Fibroblast of skin of right biceps (primary cell): ENCODE measurements at places on chromosomes 7 and 10.

DNA sequence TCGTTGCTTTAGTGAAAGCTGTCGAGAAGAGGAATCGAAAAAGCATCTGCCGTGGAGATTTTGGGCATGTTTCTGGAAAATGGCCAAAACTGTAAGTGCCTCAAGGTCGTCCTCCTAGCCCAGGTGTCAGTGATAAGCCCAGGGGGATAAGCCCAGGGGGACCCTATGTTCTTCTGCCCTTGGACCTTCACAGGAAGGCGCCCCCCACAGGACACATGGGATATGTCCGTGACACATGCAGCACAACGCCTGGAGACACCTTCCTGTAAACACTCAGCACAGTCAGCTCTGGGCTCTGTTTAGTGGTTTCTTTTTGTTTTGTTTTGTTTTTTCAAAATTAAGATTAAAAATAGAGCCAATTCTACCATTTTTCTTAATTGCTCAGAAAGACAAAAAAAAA, 272.7 kb downstream of the KLF6 start:
- no peak for DNase-seq

DNA sequence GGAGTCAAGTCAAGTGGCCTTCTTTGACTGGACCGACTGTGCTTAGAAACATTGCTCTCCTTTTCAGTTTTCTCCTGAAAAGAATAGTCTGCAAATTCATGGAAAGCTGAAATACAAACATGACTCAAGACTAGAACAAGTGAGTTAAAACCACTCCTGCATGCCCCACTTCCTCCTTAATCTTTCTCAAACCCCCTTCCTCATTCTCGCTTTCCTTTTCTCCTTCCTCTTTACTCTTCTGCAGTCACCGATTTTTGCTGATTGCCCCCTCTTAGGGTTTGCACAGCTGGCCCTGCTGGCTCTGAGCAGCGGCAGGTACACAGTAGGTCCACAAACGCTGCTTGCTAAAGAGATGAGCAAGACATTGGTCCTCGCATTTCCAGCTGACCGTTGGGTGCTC, 34.8 kb upstream of the MKI67 start:
- DNase-seq, result no peak

DNA sequence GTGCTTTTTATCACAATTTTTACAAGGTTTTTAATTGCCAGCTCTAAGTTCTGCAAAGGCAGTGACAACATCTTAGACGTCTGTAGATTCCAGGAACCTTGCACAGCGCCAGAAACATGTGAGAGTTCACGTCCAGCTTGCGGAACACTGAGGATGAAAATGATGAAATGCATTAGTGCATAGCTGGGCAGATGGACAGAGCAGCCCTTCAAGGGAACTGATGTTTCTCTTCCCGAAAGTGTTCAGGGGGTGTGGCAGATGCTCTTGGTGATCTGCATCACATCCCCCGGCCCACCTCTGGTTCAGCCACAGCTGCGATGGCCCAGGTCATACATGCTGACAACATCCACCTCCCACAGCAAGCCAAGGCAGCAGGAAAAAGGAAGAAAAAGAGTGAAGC, 40.9 kb downstream of the ITIH5 start:
- DNase-seq, result peak; percentile 37

DNA sequence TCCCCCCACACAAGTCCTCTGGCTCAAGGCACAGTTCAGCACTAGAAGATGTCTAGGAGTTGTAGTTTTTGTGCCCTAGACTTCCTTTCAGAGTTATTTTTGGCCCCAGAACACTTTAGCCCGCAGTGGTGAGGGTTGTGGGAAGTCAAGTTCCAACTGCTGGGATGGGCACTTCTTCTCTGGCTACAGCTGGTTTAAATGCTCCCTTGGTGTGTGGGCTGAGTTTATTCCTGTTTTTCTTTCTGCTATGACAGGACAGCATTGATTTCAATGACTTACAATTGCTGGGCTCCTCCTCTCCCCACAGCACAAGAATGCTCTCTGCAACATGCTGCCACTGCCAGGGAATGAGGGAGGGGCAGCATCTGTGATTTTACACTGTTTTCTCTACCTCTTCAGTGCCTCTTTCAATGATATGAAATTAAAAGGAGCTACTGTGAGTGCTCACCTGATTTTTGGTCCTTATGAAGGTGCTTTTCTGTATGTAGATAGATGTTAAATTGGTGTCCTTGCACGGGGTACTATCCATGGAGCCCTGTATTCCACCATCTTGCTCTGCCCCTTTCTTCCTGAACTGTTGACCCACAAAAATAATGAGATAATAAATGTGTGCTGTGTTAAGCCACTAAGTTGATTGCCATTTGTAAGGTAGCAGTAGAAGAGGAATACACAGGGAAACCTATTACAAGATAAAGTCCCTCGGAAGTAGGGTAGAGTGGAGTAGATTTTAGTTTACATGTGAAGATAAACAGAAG, 56.3 kb downstream of the SLC13A1 start:
- no peak for DNase-seq

- peak; percentile 83 for DNase-seq
Observed at GRCh38 chr7:135281363-135281949, 47.8 kb downstream of the STRA8 start.

DNA sequence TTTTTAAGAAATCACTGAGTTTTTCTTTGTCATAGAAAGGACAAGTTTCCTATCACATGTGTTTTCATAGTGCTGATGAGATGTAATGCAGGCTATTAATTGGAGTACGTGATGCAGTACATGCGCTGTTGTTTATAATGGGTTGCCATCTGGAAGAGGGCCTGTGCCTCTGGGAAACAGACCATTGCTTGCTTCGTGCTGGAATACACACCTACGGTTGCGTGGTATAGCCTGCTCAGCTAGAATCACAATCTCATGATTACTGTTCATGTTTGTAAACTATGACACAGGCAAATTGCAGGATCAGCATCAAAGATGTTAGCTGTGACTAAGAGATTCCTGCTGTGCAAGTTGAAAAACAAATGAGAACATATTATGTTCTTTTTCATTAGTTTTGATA, 107.2 kb upstream of the STEAP1B start:
- peak; percentile 16 for DNase-seq

GRCh38 chr10:109866995-109867635, 56.2 kb downstream of the XPNPEP1 start:
- no peak for DNase-seq

DNA sequence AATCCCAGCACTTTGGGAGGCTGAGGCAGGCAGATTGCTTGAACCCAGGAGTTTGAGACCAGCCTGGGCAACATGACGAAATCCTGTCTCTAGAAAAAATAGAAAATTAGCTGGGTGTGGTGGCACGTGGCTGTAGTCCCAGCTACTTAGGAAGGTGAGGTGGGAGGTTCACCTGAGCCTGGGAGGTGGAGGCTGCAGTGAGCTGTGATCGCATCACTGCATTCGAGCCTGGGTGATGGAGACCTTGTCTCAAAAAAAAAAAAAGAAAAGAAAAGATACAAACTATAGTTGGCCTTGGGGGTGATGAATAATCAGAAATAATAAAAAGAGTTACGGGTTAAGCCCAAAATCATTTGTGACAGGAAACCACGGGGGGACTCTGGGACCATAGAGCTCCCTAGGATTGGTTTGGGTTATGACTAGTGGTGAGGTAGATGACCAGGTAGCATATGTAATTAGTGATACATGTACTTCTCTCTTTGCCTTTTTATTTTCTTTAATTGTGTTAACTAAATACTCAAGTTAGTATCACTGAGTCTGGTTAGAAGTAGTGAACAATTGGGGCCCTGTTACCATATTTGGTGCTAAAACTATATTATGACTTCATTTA, 10.4 kb upstream of the ASCC1 start:
- DNase-seq, result no peak

DNA sequence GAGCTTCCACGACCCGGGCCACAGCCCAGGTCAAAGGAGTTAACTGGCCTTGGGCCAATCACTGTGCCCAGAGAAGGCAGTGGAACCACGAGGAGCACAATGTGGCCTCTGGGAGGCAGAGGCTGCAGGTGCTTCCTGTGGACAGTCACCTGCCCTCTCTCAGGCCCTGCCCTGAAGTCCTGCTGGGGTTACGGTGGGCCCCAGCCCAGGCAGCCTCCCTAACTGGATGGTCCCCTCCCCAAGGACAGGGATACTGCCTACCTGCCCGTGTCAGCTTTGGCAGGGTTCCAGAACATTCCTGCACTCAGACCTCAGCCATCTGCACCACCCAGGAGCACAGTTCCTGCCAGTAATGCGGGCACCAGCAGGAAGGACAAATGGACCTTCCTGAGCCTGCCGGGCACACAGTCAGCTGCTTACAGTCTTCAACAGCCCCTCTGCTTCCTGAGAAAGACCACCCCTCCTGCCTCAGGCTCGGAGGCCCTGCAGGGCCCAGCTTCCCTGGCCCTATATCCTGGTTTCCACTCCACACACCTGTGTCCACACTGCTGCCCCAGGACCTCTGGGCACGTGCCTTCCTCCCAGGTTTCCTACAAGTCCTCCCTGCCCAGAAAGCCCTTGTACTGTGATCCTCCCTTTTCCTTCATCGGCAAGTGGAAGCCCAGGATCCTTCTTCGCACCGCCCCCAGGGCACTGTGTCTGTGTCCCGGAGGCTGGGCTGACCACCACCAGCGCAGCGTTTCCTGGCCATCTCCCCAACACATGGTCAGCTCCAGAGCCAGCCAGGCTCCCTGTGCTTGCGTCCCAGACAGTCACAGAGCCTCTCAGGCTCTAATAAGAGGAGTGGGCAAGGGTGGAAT, 23.3 kb downstream of the WDR86 start:
- DNase-seq, result no peak

GRCh38 chr10:4945766-4946717, 17.2 kb upstream of the AKR1C1 start:
- no peak for DNase-seq

GRCh38 chr7:88090671-88091070, 129.2 kb downstream of the SRI start:
- DNase-seq, result no peak

- DNase-seq, result no peak
Observed at GRCh38 chr7:52540041-52540440, 495.4 kb upstream of the POM121L12 start.

- DNase-seq, result no peak
Observed at GRCh38 chr10:121167534-121168243, 316.5 kb downstream of the WDR11 start.
